NCI-H1417 treated with DMSO at 0.1 percent for 48 hours (cell line): ENCODE measurements at places on chromosomes 1 and 21.

- no peak for DNase-seq
Observed at GRCh38 chr1:20896826-20897225, 109.7 kb upstream of the HP1BP3 start.

DNA sequence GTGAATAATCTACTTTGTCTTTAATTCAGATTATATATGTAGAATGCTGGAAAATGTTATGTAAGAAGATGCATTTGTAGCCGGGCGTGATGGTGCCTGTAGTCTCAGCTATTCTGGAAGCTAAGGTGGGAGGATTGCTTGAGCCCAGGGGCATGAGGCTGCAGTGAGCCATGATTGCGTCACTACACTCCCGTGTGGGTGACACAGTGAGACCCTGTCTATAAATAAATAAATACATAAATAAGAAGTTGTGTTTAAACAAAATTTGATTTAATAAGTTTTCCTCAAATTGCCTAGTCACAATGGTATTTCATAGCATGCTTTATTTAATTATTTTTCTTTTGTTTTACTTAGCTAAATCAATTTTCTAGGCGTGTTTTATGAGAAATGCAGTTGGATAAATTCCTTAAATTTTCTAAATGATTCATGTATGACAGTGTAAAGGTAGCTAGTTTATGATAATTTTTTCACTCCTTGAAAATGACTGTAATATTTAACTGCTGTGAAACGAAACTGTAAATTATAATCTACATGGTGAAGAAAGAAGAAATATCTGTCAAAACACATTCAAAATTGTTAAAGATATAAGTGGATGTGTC is 232.6 kb downstream of the SRGAP2C start:
- no peak for DNase-seq

- DNase-seq, result no peak
Observed at GRCh38 chr1:42784946-42785693, at the start of gene TMEM269. TMEM269 (plus strand) TSS chr1:42784991; CDS start chr1:42789894, 4,903 bp downstream.

- DNase-seq, result no peak
Observed at GRCh38 chr1:194039578-194039977, 853.2 kb upstream of the B3GALT2 start.

DNA sequence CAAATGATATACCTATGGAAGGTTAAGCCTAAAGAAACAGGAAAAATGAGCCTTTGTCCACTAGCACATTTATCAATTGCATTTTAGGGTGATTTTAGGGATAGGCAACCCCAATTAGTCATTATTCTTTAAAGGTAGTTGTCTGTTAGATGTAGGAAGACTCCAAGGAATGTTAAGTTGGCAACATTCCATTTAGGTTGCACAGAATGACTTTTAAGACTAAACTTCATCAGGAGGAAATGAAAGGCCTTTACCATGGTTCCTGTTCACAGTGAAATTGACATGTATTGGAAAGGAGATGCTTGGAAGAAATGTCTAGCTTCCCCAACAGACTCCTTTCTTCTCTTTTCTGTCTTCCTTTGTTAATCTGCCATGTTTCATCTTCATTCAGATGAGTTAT is 1.6 kb upstream of the APOBEC4 start:
- no peak for DNase-seq

DNA sequence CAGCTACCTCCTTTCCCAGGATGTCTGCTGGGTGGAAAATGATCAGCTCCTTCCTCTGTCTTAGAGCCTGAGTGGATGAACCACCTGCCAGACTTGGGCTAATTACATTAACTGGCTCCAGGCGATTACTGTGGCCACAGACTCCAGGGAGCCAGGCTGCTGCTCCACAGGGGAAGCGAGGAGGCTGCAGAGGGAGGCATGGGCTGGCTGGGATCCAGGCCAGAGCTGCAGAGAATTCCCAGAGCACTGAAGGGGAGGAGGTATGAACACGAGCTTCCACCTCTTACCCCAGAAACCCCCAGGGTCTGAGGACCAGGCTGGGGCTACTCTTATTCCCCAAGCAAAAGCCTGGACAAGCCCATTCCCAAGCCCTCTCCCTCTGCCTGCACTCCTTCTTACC is 136.0 kb upstream of the KLHDC7A start:
- DNase-seq, result no peak

DNA sequence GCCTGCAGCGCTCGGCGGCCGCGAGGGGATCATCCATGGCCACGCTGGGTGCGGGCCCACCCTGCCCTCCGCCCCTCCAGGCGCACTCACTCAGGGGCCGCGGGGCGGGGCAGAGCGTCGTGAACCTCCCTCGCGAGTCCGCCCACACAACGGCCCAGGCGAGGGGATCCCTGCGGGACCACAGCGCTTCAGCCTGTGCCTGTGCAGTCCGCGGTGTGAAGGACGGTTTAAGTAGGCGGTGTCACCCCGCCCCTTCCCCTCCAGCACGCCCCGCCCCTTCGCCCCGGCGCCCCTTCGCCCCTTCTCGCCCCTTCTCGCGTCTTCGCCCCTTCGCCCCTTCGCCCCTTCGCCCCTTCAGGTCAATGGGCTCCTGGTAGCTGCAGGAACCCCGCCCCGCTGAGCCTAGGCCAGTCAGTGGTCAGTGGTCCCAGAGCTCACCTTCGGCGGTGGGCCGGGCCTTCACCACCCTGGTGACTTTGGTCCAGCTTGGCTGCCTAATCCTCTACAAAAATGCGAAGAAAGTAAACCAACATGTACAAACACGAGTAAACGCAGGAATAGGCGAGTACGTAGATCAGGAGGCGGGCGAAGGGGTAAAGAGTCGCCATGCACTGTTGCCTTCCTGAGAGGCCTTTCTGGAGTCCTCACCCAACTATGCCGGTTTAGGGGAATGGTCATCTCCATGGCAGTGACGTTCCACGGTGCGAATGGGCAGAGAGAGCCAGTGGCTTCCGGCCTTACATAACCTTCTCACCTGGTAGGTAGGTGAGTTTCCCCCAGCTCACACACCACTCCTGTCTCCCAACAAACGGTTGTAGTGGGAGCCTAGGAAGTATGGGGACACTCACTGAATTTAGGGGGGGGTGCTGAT is 19.6 kb upstream of the DMRTB1 start:
- DNase-seq, result no peak

GRCh38 chr1:153985941-153986761 is at the start of gene RAB13:
RAB13 (minus strand) TSS chr1:153986339; CDS start chr1:153986236, 103 bp downstream.
- DNase-seq, result peak; percentile 13

DNA sequence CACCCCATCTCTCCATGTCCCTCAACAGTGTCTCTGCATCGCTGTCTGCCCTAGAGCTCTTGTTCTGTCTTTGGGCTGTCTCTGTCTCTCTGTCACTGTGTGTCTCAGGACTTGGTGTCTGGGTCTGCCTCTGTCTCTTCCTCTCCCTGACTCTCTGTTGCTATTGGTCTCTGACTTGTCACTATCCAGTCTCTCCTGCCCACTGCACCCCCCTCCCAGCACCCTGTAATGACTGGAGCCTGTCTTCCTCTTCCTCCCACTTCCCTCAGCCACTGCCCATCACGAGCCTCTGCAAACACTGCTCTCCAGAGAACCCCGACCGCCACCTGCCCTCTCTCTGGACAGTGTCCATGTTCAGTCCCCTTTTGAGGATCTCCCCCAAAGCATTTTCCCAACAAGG is 12.1 kb downstream of the PEAR1 start:
- no peak for DNase-seq

DNA sequence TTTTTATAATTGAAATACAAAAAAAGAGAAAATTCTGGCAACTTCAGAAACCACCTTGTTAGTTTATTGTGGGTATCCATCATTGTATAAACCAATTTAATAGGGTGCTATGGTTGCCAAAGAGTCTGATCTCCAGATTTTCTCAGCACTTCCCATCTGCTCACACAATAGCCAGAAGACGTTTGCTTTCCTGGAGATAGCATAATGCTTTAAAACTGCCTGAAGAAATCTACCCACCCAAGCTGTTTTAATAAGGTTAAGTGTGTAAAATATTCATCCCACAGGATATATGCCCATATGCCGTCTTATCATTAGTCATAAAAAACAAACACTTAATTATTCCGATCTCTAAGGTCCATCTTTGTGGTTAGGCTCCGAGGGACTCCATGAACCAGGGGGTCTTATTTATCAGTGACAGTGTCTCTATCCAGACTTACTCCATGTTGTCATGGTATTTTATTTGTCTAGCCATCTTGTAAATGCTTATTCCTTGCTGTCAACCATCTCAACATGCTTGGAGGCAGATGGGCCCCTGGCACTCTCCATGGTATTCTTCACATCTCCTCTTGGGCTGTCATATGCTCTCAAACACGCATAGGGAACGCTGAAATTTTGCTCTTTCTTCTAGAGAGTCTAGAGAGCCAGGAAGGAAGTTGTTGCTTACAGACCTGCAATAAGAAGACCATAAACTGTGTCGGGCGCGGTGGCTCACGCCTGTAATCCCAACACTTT is 58.5 kb downstream of the MAP10 start:
- no peak for DNase-seq

DNA sequence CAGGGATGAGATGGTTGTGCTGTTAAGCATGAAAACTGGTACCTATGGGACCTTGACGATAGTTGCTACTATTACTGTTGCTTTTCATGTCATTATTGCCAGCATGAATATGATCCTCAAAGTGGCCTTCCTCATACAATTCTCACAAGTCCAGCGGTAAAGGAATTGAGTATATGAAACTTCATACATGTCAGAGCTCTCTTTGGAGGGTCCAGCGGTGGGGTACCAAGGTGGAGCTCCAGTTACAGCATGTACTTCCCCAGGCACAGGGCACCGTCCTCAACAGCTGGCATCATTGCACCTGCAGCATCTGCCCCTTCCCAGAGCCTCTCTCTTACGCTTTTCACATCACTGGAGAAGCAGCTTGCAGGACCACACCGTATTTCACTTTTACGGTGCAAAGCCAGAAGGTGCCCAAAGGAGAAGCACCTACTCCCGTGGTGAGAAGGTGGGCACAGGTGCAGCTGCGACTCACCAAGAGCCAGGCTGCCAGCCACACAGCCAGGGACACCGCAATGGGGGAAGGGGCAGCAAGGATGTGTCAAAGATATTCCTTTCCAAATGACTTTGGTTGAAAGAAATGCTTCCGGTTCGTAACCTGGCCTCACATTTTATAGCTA is 166.4 kb upstream of the IRF2BP2 start:
- no peak for DNase-seq

DNA sequence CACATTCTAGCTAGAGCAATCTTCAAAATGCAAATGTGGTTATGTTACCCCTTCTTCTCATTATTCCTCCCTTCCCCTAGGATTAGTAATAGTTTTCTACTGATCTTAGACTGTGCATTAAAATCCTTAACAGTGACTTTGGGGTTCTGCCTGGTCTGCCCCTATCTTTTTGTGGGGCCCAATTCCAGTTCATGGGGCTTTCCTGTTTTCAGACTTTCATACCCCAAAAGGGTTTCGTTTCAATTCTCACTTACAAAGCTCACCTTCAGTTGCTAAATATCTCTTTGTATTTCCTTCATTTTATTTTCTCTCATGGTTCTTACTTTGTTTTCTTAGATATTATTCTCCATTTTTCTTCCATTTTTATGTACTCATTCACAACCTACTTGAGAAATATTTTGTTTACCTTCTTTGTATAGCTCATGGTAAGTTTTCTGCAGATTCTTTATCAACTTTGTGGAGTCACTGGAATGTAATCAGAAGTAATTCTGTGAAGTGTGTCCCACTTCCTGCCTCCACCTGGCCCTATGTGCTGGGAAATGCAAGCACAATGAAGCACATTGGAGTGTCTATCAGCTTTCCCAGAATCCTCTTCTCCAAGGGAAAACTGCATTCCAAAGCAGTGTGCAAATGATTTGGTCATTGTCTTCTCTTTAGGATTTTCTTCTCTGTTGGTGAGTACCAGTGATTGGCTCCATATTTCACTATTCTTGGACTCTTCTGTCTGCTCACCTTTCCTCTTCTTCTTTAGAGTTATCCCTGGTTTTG is 350.2 kb downstream of the ZNF326 start:
- DNase-seq, result no peak
